EH (cell line): ENCODE measurements at places on chromosomes 11 and 22.

DNA sequence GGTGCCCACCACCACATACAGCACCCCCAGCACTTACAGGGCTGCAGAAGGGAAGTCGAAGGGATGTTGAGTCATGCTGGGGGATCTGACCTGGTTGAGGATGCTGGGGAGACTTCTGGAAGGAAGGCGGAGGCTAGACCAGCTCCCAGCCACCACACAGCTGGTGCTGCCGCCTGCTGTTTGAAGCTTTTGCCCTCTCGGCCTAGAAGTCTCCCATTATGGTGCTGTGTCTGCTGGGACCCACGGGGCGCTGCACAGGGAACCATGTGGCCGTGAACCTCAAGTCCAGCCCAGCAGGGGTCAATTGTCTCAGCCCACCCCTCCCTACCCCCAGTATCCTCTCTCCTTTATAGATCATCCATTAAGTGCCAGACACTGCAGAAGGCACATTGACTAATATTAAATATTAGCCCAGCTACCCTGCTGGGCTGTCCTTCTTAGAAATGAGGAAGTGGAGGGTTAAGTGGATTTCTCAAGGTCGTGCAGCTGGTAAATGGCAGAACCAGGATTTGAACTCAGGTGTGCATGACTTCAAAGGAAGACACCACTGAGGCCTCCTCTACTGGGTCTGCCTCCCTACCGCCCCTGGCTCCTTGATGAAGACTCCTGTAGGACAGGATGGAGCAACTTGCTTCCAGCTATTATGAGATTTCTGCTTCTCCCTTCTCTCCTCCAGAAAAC is 49.7 kb downstream of the CYTH4 start:
- DNase-seq, result no peak

DNA sequence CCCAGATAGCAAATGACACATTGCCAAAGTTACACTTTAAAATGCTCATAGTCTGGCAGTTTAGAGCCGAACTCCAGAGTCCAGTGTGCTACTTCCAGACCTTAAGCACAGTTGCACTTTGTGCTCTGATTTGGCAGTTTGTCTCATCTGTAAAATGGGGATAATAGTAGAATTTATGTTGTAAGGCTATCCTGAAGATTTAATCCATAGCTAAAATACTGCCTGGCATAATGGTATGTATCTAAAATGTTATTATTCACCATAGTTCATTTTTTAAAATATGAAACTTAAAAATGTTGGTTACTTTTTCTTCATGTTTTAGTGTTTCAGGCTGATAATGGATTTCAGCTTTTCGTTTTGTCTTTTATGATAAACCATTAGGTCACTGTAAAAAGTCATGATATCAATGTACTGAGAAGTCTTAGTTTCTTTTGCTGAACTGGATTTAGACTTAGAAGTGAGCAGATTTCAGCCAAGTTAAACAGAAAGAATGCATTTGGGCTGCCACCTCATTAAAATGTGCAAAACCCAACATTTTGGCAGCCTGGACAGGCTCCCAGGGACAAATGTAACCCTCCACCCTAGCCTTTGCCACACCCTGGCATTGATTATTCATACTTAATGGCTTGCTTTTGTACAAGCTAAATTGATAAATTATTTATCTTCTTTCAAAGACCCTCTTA is 933 bp downstream of the OLFML1 start:
- DNase-seq, result no peak

DNA sequence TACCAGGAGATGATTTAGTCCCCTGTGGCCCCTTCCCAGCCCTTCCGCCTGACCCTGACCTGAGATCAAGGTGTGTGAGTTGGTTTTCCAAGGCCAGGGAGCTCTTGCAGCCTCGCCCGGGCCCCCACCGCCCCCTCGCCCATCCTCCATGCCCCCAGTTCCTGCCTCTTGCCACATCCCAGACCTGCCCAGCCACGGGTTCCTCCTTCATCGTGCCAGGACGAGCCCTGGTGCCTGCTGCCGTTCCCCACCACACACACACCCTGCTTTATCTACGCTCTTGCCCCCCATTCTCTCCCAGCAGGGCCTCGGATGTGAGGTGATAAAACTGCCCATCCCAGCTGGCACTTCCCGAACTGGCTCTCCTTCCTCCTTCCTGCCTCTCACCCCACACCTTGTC is 1.4 kb upstream of the LIF start:
- DNase-seq, result no peak

GRCh38 chr11:125750629-125751028 is 4.5 kb downstream of the PATE1 start:
- no peak for DNase-seq

GRCh38 chr22:35818897-35819296 is 101.2 kb downstream of the APOL5 start:
- DNase-seq, result no peak

DNA sequence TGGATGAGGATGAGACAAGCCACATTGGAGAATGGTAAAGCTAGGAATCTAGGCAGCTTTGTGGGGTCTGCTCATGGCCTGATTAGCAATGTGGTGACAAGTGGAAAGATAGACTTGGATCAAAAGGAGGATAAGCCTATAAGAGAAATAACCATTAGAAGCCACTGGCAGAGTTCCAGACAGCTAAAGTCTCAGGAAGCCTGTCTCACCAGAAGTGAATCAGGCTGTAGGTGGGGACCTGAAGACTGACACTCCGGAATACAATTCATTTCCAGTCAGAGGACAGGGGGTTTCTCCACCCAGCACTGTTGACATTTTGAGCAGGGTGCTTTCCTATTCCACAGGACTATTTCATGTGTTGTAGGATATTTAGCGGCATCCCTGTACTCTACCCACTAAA is 129.7 kb downstream of the ARHGAP42 start:
- DNase-seq, result no peak

GRCh38 chr11:36007127-36007655 is 63.3 kb downstream of the LDLRAD3 start:
- DNase-seq, result no peak

DNA sequence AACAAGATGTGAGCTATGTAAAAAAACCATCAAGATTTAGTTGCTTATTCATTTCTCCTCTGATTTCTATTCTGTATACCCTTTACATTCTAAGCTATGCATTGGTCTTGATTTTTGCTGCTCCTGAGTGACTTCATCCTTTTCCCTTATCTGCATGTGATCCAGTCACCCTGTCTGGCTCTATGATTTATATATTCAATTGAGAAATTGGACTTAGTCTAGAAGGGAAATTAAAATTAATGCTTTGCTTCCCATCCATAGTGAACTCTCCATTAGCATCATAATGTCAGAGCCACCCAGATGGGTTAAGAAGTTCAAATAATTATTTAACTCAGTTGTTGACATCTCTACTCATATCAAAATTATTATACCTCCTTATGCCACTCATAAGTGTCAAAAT is 5.0 kb downstream of the JRKL start:
- DNase-seq, result no peak

DNA sequence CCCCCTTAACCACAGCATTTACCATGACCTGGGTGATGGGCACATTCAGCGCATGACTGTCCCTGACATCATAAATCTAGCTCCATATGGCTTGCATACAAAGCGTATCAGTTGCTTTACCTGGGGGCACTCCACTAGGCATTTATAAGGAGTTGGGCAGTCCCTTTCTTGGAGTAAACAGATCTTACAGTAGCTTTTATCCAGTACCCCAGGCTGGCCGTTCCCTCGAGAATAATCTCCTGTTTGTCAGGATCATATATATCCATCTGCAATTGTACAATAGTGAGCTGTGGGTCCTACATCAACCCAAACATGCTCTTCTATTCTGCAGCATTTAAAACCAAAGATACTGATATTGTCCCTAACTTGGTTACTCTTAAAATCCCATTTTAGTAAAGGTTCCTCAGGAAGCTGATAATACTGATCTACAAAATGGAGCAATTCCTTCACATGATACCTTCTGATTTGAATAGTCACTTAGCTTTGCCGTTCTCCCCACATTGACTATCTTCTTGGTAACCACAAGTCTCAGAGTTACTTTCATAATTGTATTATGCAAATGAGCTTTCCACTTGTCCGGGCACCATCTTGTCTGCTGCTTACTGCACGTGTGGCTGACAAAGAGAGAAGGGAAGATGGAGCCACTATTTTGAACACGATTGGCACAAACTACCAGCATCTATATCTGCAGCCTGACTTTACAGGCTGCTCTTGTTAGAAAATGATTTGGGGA is 205.0 kb downstream of the CWF19L2 start:
- DNase-seq, result no peak

DNA sequence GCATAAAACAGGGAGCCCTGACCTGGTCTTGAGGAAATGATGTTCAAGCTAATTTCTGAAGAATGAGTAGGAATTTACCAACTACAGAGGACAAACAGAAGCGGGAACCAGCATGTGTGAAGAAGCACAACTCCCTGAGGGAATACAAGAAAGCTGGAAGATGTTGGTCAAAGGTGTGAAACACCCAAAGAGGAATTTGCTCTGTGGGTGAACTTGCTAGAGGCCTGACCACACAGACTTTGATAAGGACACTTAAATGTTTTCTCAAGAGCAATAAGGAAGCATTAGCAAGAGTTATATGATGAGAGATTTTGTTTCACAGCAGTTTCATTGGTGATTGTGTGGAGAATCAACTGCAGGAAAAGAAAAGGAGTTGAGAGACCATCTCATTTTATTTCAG is 17.6 kb downstream of the SLC5A12 start:
- no peak for DNase-seq

GRCh38 chr11:61866231-61866957 is 25.0 kb downstream of the FADS3 start:
- DNase-seq, result no peak
